ENCODE measurements at places on chromosomes 4 and X.
A peak's percentile ranks its signal among the peaks of the same experiment; 100 is the strongest.

DNA sequence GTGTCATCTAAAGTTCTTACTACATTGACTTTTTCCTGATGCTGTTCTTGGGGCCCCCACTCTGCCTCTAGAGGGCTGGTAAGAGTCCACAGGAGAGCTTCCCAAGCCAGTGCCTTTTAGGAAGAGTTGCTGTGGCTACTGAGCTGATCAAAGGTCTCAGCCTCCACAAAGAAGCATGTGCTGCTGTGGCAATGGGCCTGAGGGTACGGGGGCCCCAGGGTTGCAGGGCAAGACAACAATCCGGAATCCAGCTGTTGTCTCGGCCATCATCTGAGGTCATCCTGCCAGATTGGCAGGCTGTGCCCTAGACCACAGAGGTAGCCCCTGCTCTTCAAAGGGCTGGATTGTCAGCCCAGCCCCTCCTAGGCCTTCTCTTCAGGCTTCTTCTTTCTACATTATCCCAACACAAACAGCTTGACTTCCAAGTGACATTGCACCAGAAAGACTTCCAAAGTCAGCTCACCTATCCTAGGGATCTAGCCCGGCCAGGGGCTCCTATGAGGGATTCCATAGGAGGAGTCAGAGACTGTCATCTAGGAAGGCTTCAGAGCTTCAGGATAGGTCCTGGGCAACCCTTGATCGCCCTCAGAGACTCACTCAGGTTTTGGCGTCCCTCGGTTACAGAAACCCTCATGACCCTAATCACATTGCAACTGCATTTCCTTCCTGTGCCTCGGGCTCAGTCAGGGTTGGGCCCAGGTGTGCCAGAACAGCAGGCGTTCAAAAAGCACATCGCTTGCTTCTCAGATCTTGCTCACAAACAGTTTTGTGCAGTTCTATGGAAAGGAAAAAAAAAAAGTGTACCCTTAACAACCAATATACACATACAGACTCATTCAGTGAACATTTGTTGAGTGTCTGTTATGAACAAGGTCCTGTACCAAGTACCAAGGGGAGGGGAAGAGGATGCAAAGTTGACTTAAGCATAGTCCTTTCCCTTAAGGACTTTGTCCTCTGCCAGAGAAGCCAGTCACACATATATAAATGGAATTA lies 27.8 kb downstream of the SLC25A5 start:
- no peak for DNase-seq

GRCh38 chrX:101430457-101431078 lies 22.5 kb downstream of the HNRNPH2 start:
- no peak for DNase-seq

DNA sequence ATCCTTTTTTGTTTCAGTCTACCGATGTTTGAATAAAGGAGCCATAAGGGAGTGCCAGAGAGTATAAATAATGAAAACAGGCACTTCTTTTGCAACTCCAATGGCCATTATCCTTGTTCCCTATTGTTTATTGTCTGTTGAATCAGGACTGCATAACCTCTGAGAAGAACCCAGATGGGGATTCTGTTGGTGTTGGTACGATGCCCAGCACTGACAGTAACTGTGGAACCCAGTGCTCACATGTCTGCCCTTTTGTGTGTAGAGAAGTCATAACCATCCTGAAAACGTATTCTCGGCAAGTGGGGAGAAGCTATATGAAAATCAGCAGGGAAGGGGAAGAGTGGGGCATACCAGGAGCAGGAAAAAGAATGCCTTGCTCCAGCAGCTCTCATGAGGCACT lies 195.1 kb upstream of the EDNRA start:
- DNase-seq, result no peak

DNA sequence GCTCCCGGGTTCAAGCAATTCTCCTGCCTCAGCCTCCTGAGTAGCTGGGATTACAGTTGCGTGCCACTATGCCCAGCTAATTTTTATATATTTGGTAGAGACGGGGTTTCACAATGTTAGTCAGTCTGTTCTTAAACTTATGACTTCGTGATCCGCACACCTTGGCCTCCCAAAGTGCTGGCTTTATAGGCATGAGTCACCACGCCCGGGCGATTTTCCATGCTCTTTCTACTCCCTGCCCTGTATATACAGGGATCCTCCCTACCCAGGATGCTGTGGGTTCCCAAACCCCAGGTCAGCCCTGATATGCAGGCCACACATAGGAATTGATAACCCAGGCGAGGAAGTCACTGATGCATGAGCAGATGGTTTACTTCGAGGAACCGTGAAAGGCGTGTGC lies 31.4 kb downstream of the SSX5 start:
- no peak for DNase-seq

GRCh38 chr4:19999775-20000414 lies 251.8 kb upstream of the SLIT2 start:
- no peak for DNase-seq

GRCh38 chr4:67273666-67274065 lies 271.6 kb downstream of the CENPC start:
- DNase-seq, result peak; percentile 22

DNA sequence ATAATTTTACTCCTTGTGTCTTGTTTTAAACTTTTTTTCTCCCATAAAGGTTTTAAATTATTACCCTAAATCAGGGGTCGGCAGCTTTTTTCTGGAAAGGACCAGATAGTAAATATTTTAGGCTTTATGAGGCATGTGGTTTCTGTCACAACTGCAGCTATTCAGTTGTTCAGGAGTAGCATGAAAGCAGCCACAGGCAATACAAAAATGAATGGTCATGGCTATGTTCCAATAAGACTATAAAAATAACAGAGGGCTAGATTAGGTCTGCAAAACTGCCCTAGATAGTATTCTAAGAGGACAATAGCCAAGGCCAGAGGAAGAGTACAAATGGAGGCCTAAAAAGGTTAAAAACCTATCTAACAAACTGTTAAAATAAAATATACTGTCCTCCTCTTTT lies 24.6 kb downstream of the HERC5 start:
- no peak for DNase-seq

GRCh38 chr4:162509333-162509732 lies 345.5 kb upstream of the FSTL5 start:
- DNase-seq, result no peak

DNA sequence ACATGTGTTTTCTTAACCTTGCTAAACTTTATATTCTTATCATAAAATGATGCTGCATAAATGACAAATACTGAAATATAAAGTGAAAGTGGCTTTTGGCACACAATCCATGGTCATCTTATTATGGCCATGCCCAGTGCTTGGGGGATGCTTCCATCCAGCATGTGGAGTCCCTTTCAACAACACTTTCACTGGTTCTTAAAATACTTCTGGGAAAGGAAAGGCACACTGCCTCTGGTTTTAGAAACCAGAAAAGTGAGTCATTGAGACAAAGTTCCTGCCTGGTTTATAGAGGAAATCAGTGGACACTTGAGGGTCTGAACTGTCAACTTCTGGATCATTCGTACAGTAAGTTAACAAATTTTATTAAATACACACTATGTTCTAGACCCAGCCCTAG lies 248.0 kb upstream of the ADAMTS3 start:
- no peak for DNase-seq

Data from right cardiac atrium (tissue), 5 donors.